Stimulated activated CD4-positive, alpha-beta T cell treated with anti-CD3 and anti-CD28 coated beads, TNF-alpha, amount 100 ng/mL, for 48 hours (primary cell): ENCODE measurements at places on chromosomes 7 and 10.

- DNase-seq = no peak
Measured at GRCh38 chr10:61124756-61125530, 181.0 kb upstream of the RHOBTB1 start.

GRCh38 chr10:27743012-27743876 lies 2.4 kb downstream of the MKX start:
- no peak for DNase-seq

DNA sequence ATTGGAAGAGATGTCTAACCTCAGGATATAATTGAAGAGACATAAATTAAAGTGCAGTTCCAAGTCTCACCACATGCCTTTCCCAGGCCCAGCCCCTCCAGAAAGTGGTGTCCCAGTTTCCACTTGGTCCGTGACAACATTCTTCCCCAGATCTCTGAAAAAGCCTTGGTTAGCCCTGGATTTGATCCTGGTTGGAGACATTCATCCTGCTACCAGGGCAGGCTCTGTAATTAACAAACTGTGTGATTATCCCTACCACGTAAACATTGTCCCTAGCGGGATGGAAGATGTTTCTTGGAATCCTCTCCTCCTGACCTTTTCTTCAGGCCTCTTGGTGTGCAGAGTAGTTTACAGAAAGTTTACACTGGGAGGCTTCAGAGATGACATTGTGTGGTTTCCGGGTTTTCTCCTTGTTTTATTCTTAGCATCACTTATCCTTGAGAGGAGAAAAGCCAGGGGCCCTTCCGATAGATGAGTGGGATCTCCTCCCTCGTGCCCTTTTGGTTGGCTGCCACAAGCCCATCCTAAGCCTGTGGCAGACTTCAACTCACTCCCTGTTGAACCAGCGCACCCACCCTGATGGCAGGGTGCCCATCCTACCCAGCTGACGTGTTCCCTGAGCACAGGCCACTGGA lies 83.8 kb downstream of the COL13A1 start:
- DNase-seq = no peak

GRCh38 chr10:98572594-98572993 lies 125.9 kb upstream of the HPS1 start:
- DNase-seq = no peak

GRCh38 chr7:94848531-94848930 lies 58.9 kb upstream of the PPP1R9A start:
- no peak for DNase-seq

GRCh38 chr7:116780521-116780920 lies 81.9 kb upstream of the CAPZA2 start:
- no peak for DNase-seq

- no peak for DNase-seq
Measured at GRCh38 chr7:94969434-94970084, 62.2 kb downstream of the PPP1R9A start.

DNA sequence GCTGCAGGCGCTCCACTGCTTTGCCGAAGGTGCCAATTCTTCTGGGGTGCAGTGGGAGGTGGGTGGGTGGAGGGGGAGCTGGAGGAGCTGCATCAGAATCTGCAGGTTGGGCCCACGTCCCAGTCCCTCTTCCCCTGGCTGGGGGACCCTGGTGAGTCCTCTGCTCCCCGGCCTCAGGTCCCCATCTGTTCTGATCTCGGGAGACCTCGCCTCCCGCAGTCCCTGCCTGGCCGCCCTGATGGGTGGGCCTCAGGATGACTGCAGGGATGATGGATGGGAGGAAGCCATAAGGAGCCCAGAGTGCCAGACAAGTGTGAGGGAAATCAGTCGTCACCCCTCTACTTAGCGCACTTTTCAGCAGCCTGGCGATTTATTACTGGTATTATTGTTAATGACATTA lies 89.3 kb upstream of the PCBD1 start:
- no peak for DNase-seq

GRCh38 chr7:55100544-55101327 lies 81.9 kb downstream of the EGFR start:
- DNase-seq = no peak

- no peak for DNase-seq
Measured at GRCh38 chr7:44944821-44945220, 34.0 kb downstream of the MYO1G start.

DNA sequence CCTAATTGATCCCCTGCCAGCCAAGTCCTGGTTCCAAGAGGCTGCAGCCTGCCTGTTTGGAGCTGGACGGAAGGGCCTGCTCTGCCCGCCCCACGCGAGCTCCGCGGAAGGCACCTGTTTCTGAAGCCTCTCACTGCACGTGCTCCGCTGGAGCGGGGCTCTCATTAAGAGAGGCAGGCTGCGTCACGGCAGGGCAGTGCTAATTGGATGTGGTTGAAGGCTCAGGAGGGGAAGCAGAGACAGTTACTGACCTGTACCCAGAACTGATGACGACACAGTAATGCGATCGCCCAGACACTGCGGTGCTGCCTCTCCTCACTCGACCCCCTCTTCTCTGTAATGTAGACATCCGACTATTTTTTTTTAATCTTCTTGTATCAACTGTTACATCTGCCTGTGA lies 411.1 kb upstream of the MGMT start:
- DNase-seq = no peak

- no peak for DNase-seq
Measured at GRCh38 chr10:69749178-69750010, 52.3 kb upstream of the COL13A1 start.

DNA sequence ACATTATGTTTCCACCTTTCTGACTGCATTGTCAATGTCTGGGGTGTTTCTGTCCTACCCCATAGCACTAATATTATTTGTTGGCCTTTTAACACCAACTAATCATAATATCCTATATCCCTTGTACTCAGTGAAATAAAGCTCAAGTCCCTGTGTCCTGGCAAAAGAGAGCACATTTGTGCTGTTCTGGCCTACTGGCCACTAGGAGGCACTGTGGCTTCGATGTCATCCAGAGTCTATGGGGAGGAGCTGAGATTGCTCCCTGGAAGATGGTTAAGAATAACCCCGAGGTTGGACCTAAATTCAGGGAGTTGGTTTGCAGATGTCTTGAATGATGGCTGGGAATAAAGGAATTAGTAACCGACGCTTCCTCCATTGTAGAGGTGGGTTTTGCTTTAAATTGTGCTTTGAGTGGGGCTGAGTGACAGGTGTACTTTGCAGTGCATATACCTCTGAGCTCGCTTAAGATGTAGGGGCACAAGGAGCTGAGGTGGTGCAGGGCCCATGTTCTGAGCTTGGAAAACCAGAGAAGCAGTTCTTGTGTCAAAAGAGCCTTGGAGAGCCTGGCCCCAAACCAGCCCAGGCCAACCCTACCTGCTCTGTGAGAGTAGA lies 191.2 kb upstream of the PRSS1 start:
- peak; percentile 22 for DNase-seq

DNA sequence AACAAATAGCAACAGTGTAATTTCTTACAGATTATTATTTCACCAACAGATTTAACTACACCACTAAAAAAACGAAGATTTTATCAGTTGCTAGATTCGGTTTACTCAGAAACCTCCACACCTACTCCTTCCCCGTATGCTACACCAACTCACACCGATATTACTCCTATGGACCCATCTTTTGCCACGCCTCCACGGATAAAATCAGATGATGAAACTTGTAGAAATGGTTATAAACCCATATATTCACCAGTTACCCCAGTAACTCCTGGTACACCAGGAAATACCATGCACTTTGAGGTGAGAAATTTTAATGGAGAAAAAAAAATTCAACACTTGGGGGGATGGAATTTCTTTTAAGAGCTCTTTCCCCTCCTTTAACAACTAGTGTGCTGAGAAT lies 92.5 kb downstream of the KMT2E start:
- DNase-seq = no peak

- no peak for DNase-seq
Measured at GRCh38 chr10:110777661-110778060, 94.1 kb upstream of the PDCD4 start.

- DNase-seq = no peak
Measured at GRCh38 chr10:15620337-15620736, 99.4 kb downstream of the ITGA8 start.

- DNase-seq = no peak
Measured at GRCh38 chr7:1647961-1648672, 22.0 kb upstream of the ELFN1 start.

DNA sequence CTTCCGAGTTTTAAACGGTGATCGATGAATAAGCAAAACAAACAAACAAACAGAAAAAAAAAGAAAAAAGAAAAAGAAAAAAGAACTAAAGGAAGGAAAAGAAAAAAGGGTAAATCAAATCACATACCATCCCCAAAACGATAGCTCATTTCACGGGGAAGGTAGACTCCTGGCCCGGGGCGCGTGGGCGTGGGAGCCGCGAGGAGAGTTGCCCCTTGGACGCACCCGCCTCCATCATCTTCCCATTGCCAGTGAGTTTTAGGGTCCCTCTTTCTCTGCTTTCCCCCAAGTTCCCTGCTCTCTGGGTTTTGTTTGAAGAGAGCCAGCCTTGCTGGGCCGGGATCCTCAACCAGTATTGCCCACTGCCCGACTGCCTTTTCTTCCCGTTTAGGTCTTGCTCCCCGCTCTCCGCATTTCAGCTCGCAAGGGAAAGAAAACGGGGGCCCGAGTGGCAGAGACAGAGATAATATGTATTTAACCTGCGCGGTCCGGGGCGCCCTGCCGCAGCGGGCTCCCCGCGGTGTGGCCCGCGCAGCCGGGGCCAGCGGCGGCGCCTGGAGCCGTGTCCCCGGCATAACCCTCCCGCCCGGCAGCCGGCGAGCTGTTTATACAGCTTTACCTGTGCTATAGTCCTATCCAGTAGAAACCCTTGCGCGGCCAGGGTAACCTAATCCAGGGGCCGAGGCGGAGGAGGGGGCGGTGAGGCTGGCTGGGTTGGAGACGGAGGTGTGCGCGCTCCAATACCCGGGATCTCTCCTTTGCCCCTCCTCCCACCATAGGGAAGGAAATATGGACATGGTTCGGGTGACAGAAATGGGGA lies 5.2 kb upstream of the GATA3 start:
- no peak for DNase-seq

- no peak for DNase-seq
Measured at GRCh38 chr7:115984105-115984504, 46.5 kb downstream of the TFEC start.

- no peak for DNase-seq
Measured at GRCh38 chr7:64562256-64562625, 630 bp downstream of the ZNF680 start.

- no peak for DNase-seq
Measured at GRCh38 chr7:1246160-1246870, 13.6 kb downstream of the UNCX start.

GRCh38 chr10:86936661-86937501 lies 20.5 kb downstream of the MMRN2 start:
- DNase-seq = no peak

DNA sequence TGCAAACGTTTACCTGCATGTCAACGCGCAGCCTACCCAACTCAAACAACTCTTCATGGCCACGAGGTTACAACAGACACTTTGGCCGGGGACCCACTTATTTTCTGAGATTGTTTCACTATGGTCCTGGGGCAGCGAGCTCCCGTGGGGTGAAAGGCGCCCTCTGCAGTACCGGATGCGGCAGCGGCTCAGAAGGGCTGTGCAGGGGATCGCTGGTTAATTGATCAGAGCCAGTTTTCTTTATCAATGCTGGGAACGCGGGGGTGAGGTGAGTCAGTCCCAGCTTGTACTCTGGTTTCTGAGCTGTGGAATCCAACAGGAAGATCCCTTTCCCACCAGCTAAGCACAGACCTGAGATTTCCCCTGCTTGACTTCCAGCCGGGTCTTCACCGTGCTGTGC lies 366.5 kb upstream of the KLF6 start:
- DNase-seq = no peak

GRCh38 chr7:94442639-94443038 lies 47.9 kb downstream of the COL1A2 start:
- DNase-seq = no peak

DNA sequence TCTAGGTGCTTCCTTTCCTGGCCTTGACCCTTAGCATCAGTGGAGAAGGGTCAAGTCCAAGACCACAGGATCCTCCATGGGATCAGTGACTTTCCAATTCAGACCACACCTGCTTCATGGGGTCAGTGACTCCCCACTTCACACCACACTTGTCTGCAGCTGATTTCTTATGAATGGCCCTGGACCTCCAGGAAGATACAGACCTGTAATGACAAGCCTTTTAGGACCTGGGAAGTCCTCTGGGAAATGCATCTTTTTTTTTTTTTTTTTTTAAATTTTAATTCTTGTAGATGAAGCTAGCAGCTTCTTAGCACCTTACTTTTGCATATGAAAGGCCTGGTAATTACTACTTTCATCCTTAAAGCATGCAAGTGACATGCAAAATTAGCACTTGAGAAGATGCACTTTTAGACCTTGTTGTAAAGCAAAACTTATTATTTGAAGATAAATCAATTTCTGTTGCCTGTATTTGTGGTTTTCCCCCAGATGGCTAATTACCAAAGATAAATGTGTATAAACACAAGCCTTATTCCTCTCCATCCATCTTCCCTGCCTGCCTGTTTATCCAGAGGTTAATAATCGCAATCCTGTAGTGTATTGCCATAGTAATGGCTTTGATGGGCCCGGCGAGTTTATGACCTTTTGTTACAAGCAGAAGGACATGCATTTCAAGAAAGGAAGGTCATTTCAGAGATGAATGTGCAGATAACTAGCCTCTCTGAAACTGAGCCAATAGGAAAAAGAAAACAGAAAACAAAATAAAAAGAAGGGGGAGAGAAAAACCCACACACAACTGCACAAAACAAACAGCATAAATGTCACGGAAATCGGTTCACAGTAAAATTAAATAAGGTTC lies 1018.7 kb downstream of the TYW1 start:
- no peak for DNase-seq

GRCh38 chr7:108875139-108875538 lies 305.5 kb downstream of the DNAJB9 start:
- DNase-seq = no peak

GRCh38 chr7:71548746-71549145 lies 416.8 kb downstream of the GALNT17 start:
- DNase-seq = no peak

- no peak for DNase-seq
Measured at GRCh38 chr7:151436446-151437158, 3.3 kb downstream of the CRYGN start.

GRCh38 chr7:22482503-22482902 lies 17.5 kb downstream of the STEAP1B start:
- DNase-seq = no peak

- no peak for DNase-seq
Measured at GRCh38 chr7:38102507-38102906, 75.5 kb upstream of the STARD3NL start.

- no peak for DNase-seq
Measured at GRCh38 chr10:128042131-128042610, 84.1 kb downstream of the MKI67 start.

- DNase-seq = no peak
Measured at GRCh38 chr7:30888747-30889146, 22.9 kb upstream of the AQP1 start.
